Mammary epithelial cell (primary cell): ENCODE measurements at places on chromosomes 16 and 17. TPM values are rescaled to one million over a fixed set of nuclear protein-coding genes. Genes with fewer than 3 reads are reported as not detected.

Gene SOST
- not detected for total RNA-seq

Gene CLEC16A
- total RNA-seq, result 34.8 and 36.4 TPM in 2 replicates

Gene MVP
- 71.0 and 116 TPM in 2 replicates for total RNA-seq

Gene TMIGD1
- not detected in 2 replicates for total RNA-seq

Gene CNTROB
- total RNA-seq, result 20.3 TPM

Gene TRAP1
- 97.2 and 135 TPM in 2 replicates for total RNA-seq

Gene C17orf67
- 2.6 TPM in 2 replicates for total RNA-seq

Gene KIF2B
- not detected in 2 replicates for total RNA-seq

Gene OR1F1
- not detected for total RNA-seq

Gene KCNG4
- total RNA-seq, result not detected

Gene BAIAP3
- total RNA-seq, result 0.80 and 1.0 TPM in 2 replicates

Gene ARHGAP23
- 43.0 and 47.4 TPM in 2 replicates for total RNA-seq

Gene MT4
- not detected for total RNA-seq

Gene VMO1
- 0.17 TPM for total RNA-seq

Gene GPRC5B
- total RNA-seq, result 3.2 TPM

Gene TTYH2
- total RNA-seq, result 0.67 TPM

Gene DUS1L
- 59.0 TPM for total RNA-seq

Gene COQ9
- 42.5 and 62.3 TPM in 2 replicates for total RNA-seq

Gene C16orf89
- total RNA-seq, result not detected

Gene ST6GALNAC2
- 221 TPM for total RNA-seq

Gene SLC4A1
- total RNA-seq, result not detected in 2 replicates

Gene COX6A2
- not detected for total RNA-seq

Gene PABPN1L
- total RNA-seq, result not detected

Gene GRB7
- total RNA-seq, result 1.5 TPM

Gene PKD1
- 133 and 151 TPM in 2 replicates for total RNA-seq

Gene KRTAP1-1
- total RNA-seq, result not detected

Gene MSLN
- total RNA-seq, result 17.8 TPM

Gene GCSH
- total RNA-seq, result 39.2 and 41.9 TPM in 2 replicates

Gene RAPGEFL1
- total RNA-seq, result 16.6 and 25.2 TPM in 2 replicates

Gene CORO7
- total RNA-seq, result 20.7 and 26.0 TPM in 2 replicates

Gene TMED6
- total RNA-seq, result 0.56 and 0.86 TPM in 2 replicates

Gene MYCBPAP
- 0.43 and 9.6 TPM in 2 replicates for total RNA-seq

Gene APOH
- total RNA-seq, result not detected

Gene CCL1
- not detected in 2 replicates for total RNA-seq

Gene FSCN2
- 0.83 TPM for total RNA-seq

Gene RCVRN
- not detected in 2 replicates for total RNA-seq

Gene PMM2
- total RNA-seq, result 36.2 TPM

Gene AANAT
- not detected for total RNA-seq

Gene TNK1
- 13.3 TPM for total RNA-seq

Gene TMEM238L
- total RNA-seq, result not detected in 2 replicates

Gene UNC13D
- 5.8 TPM for total RNA-seq

Gene BAHCC1
- total RNA-seq, result 2.2 TPM

Gene PRR29
- total RNA-seq, result under 0.01 TPM

Gene ZPBP2
- not detected for total RNA-seq
